Foreskin melanocyte (primary cell): ENCODE measurements at places on chromosomes 5 and 9.

GRCh38 chr9:27563738-27564430 lies 9.4 kb downstream of the C9orf72 start:
- DNase-seq: no peak

DNA sequence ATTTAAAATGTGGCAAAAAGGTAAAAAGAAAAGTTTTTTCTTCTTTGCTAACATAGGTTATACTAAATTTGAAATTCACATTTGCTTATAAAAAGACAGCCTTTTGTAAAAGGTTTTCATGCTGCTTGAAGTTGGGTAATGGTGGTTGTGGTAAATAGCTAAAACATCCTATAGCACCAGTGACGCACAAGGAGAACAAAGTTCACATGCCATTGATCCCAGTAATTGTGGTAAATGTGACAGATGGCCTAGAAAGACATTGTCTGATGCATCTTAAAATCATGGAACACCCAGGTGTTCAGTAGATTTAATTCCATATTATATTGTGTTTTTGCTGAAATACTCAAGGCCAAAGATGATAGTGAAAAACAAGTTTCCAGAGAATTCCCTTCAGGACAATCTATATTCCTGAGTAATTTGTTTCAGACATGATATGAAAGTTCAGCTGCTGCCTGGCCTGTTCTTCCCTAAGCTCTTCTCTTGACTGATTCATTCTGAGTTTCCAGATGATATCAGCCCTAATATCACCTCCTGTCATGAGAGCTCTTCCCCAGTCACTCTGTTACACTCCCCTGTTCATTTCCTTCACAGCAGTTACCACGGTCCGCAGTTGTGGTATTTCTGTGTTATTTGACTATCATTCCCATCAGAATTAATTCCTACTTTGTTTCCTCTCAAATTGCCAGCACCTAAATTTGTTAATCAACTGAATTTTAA lies 4.6 kb upstream of the FBXL17 start:
- DNase-seq: no peak

GRCh38 chr9:131346559-131346958 lies 47.3 kb upstream of the PRRC2B start:
- no peak for DNase-seq

DNA sequence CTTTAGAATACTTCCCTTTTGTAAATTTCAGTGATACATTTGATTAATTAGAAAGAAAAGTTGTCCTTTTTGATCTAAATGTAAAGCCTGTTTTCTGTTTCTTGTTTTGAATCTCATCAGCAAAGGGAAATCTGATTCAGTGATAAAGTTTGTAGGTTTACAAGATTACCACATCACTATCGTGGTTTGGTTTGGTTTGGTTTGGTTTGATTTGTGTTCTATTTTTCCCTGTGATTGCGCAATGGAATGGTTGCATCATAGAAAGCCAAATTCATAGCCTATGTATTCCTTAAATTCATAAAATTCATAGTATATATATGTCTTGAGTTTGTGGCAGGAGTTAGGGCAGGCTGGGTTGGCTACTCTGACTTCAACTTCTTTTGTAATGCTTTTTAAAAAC lies 15.2 kb downstream of the SRFBP1 start:
- DNase-seq: no peak

- no peak for DNase-seq
Measured at GRCh38 chr5:1747803-1748085, 51.9 kb downstream of the MRPL36 start.

- DNase-seq: no peak
Measured at GRCh38 chr9:7130266-7130820, 372.6 kb downstream of the KDM4C start.

DNA sequence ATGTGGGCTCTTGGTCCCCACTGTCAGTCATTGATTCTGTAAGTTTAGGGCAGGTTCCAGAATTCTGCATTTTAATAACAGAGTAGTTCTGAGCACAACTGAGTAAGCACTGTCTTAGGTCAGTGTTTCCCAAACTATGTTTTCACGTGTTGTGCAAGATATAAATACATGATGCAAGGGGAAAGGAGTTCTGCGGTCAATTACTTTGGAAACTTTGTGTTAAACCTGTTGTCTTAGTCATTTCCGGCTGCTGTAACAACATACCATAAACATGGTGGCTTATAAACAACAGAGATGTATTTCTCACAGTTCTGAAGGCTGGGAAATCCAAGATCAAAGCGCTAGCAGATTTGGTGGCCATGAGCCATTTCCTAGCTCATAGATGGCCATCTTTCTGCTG lies 69.8 kb downstream of the EQTN start:
- no peak for DNase-seq

DNA sequence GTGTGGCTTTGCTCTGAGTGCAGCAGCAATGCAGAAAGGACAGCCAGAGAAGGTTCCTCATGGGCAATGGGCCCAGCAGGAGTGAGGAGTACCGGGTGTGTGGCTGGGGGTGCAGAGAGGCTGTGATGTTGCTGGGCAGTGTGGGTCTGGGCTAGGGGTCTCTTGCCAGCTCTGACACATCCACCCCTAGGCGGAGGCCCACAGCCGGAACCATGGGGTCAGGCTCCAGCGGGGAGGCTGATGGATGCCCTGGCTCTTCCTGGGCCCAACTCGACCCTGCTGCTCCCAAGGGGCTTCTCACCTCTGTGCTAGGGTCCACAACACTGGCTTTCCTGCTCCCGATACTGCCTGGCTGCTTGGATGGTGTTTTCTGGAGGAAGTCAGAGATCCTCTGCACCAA lies 19.9 kb downstream of the TBC1D9B start:
- DNase-seq: no peak

GRCh38 chr9:124030969-124031451 lies 19.4 kb downstream of the LHX2 start:
- peak; percentile 25 for DNase-seq

DNA sequence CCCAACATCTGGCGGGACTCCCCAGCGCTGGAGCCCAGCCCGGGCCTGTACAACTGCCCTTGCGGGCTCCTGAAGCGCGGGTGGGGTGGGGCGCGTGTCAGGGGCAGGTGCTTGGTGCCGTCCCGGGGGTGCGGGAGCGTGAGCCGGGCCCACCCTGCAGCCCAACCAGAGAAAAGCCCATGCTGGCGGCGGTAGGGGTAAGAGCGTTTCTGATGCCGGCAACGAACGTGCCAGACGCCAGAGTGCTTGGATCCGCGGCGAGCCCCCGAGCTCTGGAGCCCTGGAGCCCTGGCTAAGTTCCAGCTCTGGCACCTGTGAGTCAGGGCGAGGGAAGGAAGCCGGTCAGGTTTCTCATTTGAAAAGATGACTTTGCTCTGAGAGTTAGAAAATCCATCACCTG lies 58.0 kb downstream of the ZNF510 start:
- no peak for DNase-seq

DNA sequence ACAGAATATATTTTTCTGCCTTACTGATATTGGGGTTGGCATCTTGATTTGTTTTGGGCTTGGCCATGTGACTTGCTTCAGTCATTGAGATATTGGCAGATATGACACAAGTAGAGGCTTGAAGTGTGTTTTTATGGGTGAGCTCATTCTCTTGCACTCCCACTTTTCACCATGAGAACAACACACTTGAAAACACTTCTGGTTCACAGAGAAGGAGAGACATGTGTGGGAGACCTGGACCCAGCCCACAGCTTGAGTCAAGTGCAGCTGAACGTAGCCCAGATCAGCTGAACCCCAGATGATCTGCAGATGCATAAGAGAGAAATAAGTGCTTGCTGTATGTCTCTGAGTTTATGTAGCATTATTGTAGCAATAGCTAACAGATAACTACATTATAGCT lies 155.4 kb downstream of the SEMA6A start:
- no peak for DNase-seq

DNA sequence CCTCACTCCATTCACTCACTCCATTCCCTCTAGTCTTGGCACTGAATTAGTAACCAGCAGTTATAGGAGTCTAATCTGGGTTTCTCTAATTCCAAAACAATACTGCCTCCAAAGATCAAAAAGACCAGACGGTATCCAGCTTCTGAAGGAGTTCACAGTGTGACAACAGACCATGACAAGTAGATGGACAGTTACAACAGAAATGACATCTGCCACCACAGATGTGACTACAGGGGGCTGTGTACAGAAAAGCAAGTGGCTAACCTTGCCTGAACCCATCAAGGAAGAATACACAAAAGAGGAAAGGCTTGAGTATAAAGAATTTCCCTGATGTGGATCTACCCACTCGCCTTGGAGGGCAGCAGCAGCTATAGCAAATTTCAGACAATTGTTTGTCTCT lies 112.4 kb downstream of the ACTL7B start:
- DNase-seq: no peak

- DNase-seq: no peak
Measured at GRCh38 chr9:128225770-128226411, 22.7 kb downstream of the DNM1 start.

DNA sequence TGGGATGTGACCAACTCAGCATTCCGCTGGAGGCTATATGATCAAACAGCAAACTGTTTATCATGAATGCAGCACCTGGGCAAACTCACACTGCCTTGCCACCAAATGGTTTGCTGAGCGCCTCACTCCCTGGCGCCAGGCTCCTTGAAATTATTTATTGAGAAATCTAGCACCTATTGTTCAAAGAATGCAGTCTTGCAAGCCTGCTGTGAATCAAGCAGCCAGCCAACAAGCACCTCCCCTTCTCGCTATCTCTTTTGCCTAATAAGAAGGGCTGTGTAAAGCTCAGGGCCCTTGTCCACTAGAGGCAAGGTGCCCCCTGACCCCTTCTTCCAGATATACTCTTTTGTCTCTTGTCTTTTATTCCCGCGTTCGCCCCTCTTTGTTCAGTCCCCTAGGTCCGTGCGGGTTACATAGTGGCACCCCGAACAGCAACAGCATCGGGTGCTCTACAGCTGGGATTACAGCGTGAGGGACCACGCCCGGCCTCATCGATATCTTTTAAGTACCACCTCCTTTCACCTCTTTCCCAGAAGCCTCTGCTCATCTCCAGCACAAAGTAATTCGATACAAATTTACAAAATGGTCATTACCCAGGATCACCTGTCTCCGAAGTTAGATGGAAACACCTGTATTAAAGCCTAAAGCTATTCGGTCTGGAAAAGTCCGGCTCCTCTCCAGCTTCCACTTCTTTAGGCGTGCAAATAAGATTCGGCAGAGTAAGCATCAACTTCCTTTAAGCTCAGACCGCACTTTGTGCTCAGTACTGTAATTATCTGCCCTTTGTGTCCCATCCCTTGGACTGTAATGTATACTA lies 896 bp downstream of the RIGI start:
- DNase-seq: no peak

- DNase-seq: peak; percentile 50
Measured at GRCh38 chr5:160511280-160511929, 89.8 kb downstream of the PTTG1 start.

- no peak for DNase-seq
Measured at GRCh38 chr9:36987409-36987808, 46.7 kb downstream of the PAX5 start.

DNA sequence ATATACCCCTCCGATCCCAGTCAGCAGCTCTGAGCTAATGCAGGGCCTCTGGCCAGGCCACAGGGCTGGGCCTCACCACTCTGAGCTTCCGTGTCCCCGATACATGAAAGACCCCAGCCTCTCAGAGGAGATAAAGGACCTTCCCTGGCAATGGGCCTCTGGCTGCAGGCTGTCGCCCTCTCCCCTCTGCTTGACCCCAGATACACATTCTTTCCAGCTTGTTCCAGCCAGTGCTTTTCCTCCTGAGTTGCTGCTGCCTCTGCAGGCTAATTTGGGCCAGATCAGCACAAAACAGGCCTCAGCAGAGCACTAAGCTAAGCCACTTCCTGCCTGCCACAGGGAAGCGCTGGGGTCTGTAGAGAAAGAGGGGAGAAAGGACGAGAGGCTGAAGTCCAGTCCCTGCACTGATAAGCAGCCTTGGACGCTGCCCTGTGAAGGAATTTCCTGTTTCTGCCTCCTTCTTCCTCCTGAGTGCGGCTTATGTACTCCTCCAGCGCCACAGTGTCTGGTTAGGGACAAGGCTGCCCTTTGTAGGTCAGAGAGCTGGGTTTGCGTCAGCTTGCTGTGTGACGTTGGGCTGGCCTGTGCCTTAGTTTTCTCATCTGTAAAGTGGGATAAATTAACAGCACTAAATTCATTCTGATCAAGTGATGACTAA lies 73.0 kb upstream of the IL17B start:
- peak; percentile 77 for DNase-seq

DNA sequence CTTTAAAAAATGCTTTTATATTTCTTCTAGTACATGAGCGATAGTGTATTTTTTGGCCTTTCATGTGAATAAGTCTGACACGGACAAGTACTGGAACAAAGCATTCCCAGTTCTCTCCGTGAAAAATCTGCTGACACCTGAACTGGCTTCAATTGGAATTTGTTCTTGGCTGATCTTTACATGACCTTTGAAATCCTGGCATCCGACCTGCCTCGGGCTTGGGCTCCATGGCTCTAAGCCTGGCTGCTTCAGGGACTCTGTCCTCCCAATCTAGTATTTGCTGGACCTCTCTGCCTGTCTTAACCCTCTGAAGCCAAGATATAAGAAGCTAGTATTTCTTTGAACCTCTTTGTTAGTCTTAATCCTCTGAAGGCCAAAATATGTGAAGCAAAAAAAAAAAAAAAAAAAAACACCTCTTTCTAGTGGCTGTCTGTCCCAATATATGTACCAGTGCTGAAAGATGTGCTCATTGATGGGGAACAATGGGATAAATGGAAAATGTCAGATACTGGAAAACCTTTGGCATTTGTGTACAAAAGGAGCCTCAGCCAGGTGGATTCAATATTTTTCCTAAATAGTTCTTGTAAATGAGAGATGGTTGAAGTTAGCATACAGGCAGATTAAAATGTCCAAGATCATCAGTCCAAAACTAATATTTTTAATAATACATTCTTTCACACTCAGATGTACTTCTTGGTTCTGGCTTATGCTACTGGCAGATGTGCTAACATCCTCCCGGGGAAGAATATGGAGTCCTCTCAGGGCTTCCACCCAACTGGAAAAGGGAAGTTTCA lies 470.6 kb downstream of the TUSC1 start:
- DNase-seq: no peak

DNA sequence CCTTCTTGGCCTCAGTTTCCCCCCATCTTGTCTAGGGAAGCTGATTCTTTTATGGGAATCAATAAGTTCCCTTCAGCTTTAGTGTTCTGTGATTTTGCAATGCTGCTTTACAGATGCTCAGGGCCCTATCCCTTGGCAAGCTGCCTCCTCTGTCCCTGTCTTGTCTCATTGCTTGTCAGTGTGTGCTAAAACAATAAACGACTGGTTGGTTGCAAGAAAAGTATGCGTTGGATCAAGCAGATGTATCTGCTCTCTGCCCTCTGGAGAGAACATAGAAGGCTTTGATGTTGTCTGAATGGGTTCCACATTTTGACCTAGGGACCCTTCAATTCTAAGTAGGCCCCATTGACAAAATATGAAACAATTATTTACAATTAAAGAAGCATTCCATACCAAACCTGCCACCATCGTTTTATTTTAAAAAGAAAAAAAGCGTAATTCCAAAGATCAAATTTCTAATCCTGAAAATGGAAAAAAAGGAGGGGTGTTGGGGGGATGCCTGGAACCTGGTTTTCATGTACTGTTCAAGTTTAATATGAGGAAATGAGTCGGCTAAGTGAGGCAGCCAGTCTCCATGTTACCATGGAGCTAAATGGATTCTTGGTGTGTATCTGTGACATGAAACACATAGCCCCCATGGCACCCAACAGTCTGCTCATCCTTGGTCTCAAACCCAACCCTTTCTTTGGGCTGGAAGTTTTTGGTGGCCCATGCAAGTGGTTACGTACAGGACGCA lies 31.2 kb upstream of the TARS1 start:
- no peak for DNase-seq
